ENCODE measurements at places on chromosomes 3 and 15.

DNA sequence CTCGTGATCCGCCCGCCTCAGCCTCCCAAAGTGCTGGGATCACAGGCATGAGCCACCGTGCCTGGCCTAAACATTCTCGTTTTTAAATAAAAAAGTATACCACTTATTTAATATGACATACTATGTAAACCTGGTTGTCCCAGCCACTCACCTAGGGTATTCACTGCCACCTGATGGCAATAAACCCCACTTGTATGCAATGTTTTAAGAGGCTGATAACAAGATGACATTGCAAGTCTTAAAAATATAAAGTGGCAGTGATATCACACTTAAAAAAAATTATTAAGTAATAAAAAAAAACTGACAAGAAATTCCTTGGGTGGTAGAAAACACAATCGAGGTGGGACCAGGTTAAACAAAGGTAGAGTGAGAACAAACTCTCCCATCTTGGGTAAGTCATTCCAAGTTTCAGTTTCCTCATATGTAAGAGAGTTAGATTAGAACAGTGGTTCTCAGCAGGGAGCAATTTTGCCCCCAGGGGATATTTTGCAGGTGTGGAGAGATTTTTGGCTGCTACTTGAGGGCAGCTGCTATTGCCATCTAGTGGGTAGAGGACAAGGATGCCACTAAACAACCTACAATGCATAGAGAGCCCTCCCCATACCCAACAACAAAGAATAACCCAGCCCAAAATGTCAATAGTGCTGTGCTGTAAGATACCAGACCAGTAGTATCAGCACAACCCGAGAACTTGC, 14.5 kb downstream of the ARF4 start:
- peak; percentile 33 for DNase-seq

- peak; percentile 91 for DNase-seq
Observed at GRCh38 chr15:64247906-64248541, 85.2 kb upstream of the PPIB start.

DNA sequence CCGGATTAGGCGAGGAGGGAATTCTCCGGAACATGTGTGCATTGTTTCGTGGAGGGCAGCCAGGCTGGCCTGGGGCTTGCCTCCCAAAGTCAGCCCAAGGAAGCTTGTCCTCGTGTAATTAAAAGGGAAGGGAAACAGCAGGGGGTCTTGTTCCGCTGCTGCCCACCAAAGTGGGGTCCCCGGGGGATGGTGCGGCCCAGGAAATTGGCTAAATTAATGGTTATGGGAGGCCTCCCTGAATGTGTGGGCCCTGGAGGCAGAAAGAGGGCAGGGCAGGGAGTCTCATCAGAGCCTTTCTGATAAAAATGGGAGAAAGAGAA, 118.1 kb downstream of the OPA1 start:
- no peak for DNase-seq

DNA sequence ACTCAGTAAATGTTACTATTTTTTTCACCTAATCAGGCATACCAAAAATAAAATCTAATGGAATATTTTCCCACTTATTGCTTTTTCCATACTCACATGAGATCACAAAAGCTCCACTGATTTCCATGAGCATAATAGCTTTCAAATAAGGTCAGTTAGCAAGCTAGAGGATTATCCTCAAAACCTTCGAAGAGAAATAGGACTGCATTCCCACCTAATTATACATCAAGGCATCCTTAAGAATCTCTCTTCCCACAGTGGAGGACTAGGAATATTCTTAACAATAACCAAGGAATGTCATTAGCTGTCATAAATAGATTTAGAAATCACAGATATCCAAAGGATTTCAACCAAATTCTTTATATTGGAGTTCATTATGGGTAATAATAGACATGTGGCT, 127.9 kb upstream of the STT3B start:
- DNase-seq, result no peak

DNA sequence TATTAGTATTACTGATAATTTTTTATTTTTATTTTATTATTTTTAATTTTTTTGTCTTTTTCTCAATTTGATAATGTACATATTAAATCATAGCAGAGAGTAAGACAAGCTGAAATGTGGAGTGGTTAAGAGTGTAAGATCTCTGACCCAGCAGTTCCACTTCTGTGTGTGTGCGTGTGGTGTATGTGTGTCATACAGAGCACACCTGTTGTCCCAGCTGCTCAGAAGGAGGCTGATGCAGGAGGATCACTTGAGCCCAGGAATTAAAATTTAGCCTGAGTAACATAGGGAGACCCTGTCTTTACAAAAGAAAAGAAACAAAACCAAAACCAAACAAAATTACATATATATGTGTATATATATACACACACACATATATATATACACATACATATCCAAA, 1.4 kb upstream of the CIDEC start:
- DNase-seq, result no peak

GRCh38 chr3:60189304-60189703, 1061.9 kb downstream of the FHIT start:
- DNase-seq, result no peak
